ENCODE measurements at places on chromosomes 5 and 9. TPM values are rescaled to one million over a fixed set of nuclear protein-coding genes. Genes with fewer than 3 reads are reported as not detected.

Gene EQTN
- total RNA-seq = 2.1 TPM

Gene CMYA5
- 0.80 TPM for total RNA-seq

Gene GLIPR2
- total RNA-seq = 2.7 TPM

Gene PTBP3
- 57.5 TPM for total RNA-seq

Gene LHX3
- not detected for total RNA-seq

Gene RC3H2
- 21.6 TPM for total RNA-seq

Gene ANGPTL2
- total RNA-seq = 8.3 TPM

Gene PCDHGA2
- total RNA-seq = not detected

Gene NPR3
- 0.04 TPM for total RNA-seq

Gene FGD3
- total RNA-seq = 1.3 TPM

Gene ANKRD34B
- 0.03 TPM for total RNA-seq

Gene ARHGEF37
- total RNA-seq = 0.26 TPM

Gene LEAP2
- 0.94 TPM for total RNA-seq

Gene TGFBI
- total RNA-seq = 3.2 TPM

Gene S1PR3
- 25.0 TPM for total RNA-seq

Gene SARDH
- 7.3 TPM for total RNA-seq

Gene DMRT3
- total RNA-seq = not detected

Gene LMNB1
- total RNA-seq = 174 TPM

Gene IER5L
- total RNA-seq = 13.3 TPM

Gene SPINK6
- not detected for total RNA-seq

Gene PTPA
- 166 TPM for total RNA-seq

Gene TAF11L5
- total RNA-seq = not detected

Gene NIPAL4
- total RNA-seq = not detected

Gene PTPN3
- 0.62 TPM for total RNA-seq

All from H7 (cell line).